Activated T-helper 1 cell treated with anti-CD3 and anti-CD28 coated beads, Interleukin-2, amount 50 U/mL, for 16 hours (primary cell): ENCODE measurements at places on chromosomes 1 and 21.

- DNase-seq: no peak
Observed at GRCh38 chr1:241488739-241489138, 30.8 kb downstream of the FH start.

- no peak for DNase-seq
Observed at GRCh38 chr1:90508376-90509167, 208.5 kb downstream of the BARHL2 start.

DNA sequence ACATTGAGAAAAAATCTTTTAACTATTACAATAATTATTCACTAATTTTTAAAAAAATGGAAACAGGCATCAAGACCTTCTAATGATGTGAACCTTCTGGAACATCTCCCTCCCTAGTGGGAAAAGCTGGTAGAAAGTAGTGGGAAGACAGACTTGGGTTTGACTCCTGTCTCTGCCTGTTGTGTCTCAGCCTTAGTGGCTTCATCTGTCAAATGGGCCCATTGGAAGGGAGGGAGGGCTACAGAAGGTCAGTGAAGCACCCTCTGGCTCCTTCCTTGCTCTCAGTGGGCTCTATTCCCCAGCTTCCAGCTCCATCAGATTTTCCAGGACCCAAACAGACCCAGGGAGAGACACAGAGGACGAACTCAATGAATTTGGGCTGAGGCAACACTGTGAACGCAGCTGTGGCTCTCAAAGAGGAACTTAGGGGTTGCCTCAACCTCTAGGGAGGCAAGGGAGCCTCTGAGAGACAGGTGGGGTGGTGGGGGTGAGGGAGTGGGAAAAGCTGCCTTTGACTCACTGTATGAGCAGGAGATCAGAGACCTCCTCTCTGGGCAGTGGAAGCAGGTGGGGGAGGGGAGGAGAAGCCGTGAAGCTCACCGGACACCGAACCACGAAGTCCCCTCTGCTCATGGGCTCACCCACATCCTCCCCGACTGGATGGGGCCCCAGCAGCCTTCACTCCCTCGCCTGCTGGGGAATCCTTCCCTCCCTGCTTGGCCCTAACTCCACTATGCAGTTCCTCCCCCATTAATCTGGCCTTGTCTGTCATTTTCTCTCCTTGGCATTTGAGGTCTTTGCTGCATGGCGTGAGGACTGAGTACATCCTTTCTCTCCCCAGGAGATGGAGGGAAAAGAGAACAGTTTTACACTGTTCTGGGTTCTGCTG, 4.5 kb downstream of the CNR2 start:
- DNase-seq: no peak

GRCh38 chr1:169064103-169064502, 42.4 kb upstream of the ATP1B1 start:
- DNase-seq: no peak

DNA sequence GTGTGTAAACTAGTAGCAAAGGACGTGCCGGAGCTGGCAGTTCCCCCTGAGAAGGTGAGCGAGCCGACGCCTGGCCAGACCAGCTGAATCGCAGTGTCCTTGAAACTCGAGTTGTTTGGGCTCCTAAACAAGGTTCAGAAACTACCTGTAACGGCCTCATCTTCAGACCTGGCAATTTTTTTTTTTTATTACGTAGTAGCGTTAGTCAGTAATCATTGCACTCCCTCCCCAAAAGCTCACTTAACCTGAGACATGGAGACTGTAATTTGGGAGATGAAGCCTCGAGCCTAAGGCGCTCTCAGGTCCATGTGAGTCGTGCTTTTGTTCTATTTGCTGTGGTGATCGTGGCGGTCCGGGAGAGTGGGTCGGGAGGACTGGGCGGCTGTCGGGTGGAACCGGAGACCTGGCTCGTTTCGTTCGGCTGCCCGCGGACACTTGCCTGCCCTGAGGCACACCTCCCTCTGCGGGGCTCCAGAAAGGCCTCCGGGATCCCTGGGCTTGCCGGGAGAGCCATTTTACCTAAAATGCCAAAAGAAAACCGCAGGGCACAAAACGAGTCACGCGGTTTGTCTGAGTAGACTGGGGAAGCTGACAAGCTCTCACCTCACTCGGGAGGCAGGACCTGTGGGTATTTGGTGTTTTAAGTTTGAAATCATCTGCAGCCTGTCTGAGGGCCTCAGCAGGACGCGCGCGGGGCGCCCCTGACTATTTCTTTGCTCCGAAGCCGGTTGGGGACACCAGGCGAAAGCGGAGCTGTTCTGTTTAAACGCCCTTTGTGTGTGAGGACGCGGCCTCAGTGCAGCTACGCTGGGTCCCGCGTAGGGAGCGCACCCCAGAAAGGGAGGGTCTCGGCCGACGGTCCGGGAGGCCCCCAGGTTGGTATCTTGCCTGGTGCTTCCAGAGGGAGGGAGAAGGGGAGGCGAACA, 722 bp downstream of the LHX8 start:
- DNase-seq: no peak

GRCh38 chr21:37751268-37751975, 164.8 kb downstream of the KCNJ6 start:
- DNase-seq: no peak

- DNase-seq: no peak
Observed at GRCh38 chr21:38266732-38267131, 9.9 kb downstream of the KCNJ15 start.

DNA sequence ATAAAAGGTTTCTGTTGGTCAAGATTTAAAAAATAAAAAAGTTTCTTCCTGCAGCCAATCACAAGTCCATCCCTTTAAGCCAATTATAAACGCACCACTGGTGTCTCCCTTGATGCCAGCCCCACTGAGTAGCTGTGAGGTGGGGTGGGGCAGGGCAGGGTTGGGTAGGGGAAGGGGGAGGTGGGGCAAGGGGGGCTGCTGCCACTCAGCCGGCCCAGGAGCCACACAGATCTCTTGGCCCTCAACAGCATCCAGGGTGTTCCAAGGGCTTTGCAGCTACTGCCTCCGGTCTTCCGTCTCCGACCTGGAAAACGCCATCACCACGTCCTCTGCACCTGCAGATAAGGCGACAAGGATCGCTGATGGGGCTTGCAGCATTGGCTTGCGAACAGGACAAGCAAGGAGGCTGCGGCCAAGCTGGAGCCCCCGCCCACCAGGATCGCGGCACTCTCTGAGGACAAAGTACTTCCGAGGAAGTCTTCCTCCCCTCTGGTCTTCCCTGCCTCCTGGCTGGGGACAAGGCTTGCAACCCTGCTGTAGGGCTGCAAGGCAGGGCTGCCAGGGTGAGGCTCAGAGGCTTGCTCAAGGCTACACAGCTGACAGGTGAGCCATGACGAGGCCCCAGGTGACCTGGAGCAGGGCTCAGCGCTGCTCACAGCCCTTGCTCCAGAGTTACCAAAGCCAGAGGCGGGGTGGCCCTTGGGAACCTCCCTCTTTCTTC, 26.8 kb upstream of the CLSTN1 start:
- no peak for DNase-seq

DNA sequence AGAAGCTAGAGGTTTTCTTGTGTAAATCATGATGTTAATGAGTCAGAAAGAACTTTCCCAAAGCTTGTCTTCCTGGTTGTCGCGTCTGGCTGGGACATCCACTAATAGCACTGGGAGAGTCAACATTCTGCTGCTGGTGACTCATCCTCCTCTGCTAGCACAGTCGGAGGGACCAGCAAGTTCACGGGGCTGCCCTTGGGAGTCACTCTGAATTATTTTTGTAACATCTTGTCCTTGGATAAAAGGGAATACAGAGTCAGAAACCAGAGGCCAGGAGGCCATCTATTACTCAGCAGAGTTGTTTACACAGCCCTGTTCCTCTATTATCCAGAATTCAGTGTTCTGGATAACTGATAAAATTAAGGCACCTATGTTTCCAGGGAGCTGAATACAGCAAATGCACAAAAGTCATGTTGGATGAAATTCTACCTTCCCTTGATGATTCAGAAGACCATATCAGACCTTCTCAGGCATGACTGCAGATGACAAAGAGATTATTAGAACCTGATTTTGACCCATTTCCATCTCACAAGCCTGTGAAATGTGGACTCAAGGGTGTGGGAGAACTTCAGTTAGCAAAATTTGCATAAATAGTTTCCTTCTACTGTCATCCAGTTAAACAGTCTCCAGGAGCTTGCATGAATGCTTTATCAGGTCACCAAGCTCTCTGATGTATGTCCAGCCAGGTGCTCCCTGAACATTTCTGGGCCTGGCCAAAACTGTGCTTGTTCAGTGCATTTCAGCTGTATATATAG, 68.1 kb downstream of the JAK1 start:
- no peak for DNase-seq

GRCh38 chr1:180270530-180271271, 40.6 kb downstream of the LHX4 start:
- DNase-seq: no peak

DNA sequence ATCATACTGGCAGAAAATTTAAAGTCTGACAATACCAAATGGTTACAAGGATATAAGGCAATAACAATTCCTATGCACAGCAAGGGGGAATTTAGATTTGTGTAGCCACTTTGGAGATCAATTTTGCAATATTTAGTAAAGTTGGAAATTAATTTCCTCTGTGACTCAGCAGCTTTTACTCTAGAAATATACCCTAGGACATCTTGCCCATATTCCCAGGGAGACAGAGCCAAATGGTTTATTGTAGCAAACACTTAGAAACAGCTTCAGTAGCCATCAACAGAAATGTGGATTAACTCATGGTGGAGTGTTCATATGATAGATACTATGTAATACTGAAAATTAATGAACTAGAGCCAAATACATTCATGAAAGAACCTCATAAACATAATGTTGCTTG, 104.6 kb downstream of the BACH1 start:
- DNase-seq: no peak

- DNase-seq: no peak
Observed at GRCh38 chr1:84344286-84344685, 42.8 kb downstream of the SAMD13 start.

DNA sequence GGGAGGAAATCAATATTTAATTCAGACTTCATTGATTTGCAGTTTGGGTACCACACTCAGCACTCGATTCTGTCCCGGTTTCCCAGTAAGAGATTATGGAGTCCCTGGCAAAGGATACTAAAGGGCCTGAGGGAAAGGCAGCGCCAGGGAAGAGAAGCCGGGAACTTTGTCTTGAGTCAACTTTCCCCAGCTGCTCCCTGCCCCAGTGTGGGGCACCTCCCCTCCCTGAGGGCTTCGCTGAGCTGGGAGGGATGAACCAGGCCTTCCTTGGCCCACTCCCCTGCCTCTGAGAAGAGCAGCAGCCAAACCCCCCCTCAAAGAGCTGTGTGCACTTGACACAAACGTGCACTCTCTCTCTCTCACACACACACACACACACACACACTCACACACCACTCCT, 32.6 kb downstream of the OPTC start:
- DNase-seq: no peak

- DNase-seq: no peak
Observed at GRCh38 chr1:81517987-81518386, 282.7 kb upstream of the ADGRL2 start.

- no peak for DNase-seq
Observed at GRCh38 chr1:28143496-28144202, 32.8 kb downstream of the PTAFR start.
